Activated CD4-positive, alpha-beta T cell treated with anti-CD3 and anti-CD28 coated beads, Interleukin-2, amount 50 U/mL, for 1 hour (primary cell): ENCODE measurements at places on chromosomes 3 and 15.

- DNase-seq = no peak
Measured at GRCh38 chr3:155149494-155149893, 69.4 kb downstream of the MME start.

DNA sequence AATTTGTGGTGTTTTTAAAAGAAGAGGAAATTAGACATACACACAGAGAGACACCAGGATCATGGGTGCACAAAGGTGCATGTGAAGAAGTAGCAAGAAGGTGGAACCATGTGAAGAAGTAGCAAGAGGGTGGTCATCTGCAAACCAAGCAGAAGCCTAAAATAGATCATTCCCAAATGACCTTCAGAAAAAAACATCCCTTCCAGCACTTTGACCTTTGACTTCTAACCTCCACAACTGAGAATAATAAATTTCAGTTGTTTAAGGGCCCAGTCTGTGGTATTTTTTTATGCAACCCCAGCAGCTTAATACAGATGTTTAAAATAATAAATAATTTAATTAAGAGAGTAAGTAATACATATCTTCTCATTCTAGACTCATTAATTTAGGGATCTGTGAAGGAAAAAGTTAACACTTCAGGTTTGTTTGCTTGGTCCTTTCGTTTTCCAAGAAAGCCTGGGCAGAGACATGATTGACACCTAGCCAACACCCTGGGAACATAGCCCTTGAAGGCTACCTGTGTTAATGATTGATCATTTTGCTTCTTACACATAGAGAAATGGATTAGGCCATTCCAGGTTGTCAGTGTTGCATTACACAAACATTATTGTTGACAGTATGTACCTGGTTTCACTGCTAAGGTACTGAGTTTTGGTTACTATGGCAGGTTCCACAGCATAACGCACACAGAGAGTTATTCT is 1331.2 kb upstream of the GBE1 start:
- no peak for DNase-seq

DNA sequence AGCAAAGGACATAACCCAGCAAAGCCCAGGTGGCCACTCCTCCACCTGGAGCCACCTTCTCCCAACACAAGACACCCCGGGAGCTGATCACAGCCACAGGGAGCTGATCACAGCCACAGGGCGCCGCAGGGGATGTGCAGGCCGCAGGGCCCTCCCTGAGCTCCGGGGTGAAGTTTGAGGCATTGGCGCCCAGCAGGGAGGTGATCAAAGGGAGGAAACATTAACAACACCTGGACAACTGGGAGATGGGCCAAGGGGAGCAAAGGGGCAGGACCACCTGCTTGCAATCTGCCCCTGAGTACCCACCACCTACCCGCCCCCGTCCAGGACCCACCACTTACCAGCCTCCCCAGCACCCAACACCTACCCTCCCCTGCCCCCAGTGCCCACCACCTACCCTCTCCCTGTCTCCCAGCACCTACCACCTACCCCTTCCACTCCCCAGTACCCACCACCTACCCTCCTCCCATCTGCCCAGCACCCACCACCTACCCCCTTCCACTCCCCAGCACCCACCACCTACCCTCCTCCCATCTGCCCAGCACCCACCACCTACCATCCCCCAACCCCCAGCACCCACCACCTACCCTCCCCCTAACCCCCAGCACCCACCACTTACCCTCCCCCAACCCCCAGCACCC is 2.4 kb downstream of the UROC1 start:
- DNase-seq = no peak

GRCh38 chr15:48967336-48967735 is 3.6 kb upstream of the SHC4 start:
- no peak for DNase-seq

DNA sequence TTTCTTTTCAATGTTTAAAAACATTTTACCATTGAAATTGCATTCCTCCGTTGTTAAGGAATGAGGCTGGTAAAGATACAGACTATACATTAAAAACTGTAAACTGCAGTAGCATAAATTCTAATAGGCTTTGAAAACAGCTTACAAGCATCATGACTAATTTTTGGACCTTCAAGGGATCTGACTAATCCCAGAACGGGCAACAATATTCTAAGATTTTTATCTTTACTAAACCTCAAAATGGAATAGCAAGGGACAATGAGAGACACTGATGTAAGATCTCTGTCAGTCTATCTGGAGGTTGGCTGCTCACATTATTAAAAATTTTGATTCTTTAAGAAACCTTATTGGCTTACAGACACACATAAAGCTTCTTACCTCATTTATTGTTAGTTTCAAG is 74.7 kb downstream of the BTD start:
- no peak for DNase-seq

GRCh38 chr3:149468504-149469212 is 5.8 kb upstream of the TM4SF4 start:
- DNase-seq = no peak
